ENCODE measurements at places on chromosomes 12 and 14. TPM values are rescaled to one million over a fixed set of nuclear protein-coding genes. Genes with fewer than 3 reads are reported as not detected.

DENND5B gene
- 41.6 TPM for total RNA-seq

GRIP1 gene
- 122 TPM for total RNA-seq

RNASE7 gene
- not detected for total RNA-seq

DNA sequence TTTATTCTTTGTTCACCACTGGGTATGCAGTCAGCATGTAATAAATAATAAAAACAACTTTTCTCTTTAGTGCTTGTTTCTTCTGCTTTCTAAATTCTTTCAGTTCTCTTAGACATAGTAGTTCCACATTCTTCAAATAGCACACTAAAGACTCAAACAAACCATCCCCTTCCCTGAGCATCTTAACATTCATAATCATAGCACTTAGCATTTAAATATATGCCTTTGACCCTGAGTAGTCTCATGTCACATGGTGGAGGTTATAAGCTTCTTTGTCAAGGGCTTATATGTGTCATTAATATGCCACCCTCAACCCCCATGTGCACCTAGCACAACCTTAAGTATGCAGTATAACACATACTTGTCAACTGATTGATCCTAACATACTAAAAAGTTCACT is 212.7 kb downstream of the PHLDA1 start:
- no peak for DNase-seq

DNA sequence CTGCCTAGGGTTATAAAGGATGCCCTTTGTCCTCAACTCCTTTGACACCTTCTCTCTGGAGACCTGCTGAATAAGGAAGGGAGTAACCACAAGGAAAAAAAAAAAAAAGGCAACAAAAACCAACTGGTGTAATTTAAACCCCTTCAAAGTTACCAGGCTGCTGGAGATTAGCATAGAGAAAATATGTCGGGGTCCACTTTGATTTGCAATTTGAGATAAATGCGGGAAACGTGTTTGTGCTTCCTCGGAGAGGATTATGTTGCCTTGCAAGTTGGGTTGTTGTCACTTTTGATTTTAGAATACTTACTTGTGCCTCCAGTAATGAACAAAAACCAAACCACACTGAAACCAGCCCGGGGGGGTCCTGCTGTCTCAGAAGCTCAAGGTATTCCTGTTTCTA is 200.2 kb upstream of the MYL2 start:
- DNase-seq = no peak

DNA sequence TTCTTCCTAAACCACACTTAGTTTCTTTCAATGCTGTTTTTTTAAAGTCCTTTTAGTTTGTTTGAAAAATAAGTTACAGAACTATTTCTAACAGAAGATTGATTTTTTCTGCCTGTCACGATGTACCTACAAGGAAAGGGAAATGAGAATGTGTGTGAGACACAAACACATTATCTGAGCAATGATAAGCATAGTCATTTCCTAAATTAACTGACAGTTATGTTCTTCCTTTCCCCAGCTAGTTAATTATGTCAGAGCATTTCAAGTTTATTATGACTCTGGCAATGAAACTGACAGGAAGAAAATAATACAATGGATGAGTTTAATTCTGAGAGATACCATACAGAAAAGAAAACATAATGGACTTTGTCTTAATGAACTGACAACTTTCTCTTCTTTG is 21.3 kb upstream of the LDHB start:
- no peak for DNase-seq
